ENCODE measurements at places on chromosomes 2 and 18.

GRCh38 chr2:81050580-81051095 lies 746.1 kb upstream of the LRRTM1 start:
- H3K27me3 ChIP-seq, result no peaks in the 10 kb centered on the region
- H3K36me3 ChIP-seq, result no peaks in the 10 kb centered on the region
- no peak for DNase-seq
- no peaks in the 10 kb centered on the region for H3K4me1 ChIP-seq

DNA sequence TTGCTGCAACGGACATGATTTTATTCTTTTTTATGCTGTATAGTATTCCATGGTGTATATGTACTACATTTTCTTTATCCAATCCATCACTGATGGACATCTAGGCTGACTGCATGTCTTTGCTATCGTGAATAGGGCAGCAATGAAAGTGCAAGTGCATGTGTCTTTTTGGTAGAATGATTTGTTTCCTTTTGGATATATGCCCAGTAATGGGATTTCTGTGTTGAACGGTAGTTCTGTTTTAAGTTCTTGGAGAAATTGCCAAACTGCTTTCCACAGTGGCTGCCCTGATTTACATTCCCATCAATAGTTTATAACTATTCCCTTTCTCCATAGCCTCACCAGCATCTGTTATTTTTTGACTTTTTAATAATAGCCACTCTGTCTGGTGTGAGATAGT lies 99.7 kb upstream of the CRIM1 start:
- H3K27ac ChIP-seq, result no peak overlapping the region
- H3K36me3 ChIP-seq, result no peaks in the 10 kb centered on the region
- no peak for DNase-seq
- H3K4me3 ChIP-seq, result no peak overlapping the region
- no peaks in the 10 kb centered on the region for H3K4me1 ChIP-seq

GRCh38 chr2:149313512-149313972 lies 16.8 kb upstream of the LYPD6 start:
- H3K27ac ChIP-seq, result no peak overlapping the region
- no peak overlapping the region for H3K4me3 ChIP-seq
- peaks cover 29% of the 10 kb centered on the region for H3K27me3 ChIP-seq
- no peaks in the 10 kb centered on the region for H3K36me3 ChIP-seq
- H3K4me1 ChIP-seq, result no peaks in the 10 kb centered on the region

DNA sequence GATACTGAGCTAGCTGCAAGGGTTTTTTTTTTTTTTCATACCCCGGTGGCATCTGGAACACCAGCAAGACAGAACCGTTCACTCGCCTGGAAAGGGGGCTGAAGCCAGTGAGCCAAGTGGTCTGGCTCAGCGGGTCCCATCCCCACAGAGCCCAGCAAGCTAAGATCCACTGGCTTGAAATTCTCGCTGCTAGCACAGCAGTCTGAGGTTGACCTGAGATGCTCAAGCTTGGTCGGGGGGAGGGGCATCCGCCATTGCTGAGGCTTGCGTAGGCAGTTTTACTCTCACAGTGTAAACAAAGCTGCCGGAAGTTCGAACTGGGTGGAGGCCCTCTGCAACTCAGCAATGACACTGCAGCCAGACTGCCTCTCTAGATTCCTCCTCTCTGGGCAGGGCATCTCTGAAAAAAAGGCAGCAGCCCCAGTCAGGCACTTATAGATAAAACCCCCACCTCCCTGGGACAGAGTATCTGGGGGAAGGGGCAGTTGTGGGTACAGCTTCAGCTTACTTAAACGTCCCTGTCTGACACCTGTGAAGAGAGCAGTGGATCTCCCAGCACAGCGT lies 5.1 kb upstream of the MIB1 start:
- peak; percentile 44 for DNase-seq
- no peaks in the 10 kb centered on the region for H3K36me3 ChIP-seq
- H3K4me1 ChIP-seq, result peaks cover 8% of the 10 kb centered on the region
- no peaks in the 10 kb centered on the region for H3K27me3 ChIP-seq
- H3K27ac ChIP-seq, result no peak overlapping the region

- H3K4me1 ChIP-seq, result peaks cover 24% of the 10 kb centered on the region
- DNase-seq, result peak; percentile 79
- H3K27ac ChIP-seq, result no peak overlapping the region
Measured at GRCh38 chr2:240138254-240138984, 2.0 kb downstream of the OTOS start.

DNA sequence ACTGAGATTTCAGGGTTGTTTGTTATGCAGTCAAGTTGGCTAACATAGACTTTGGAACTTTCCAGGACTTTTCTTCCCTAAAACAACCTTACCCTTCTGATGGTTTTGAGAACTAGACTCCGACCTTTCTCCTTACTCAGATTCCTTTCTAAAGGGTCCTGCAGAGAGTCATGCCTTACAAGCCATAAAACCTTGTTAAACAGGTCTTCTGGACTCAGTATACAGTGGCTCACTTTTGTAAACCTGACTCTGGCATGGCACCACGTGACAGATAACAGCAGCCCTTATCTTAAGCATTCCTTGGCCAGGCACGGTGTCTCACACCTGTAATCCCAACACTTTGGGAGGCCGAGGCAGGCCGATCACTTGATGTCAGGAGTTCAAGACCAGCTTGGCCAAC lies 253.2 kb upstream of the RAB6C start:
- no peaks in the 10 kb centered on the region for H3K36me3 ChIP-seq
- DNase-seq, result no peak
- H3K4me1 ChIP-seq, result no peaks in the 10 kb centered on the region

DNA sequence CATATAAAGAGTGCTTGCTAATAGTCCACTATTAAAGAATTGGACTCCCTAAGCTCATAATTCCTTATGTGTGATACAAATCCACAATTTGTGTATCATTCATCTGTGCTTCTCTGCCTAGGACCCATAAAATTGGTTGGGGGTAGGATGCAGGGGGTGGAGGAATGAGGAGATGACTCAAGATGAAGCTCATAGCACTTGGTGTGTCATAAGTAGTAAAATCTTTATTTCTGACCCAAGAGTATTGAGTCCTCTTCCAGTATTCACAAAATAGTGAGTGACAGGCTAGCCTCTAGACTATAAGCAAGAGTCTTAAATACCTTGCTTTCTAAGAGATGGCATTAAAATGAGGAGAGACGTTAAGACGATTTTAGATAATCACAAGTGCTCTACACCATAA lies 390.9 kb upstream of the CDH19 start:
- no peaks in the 10 kb centered on the region for H3K27me3 ChIP-seq
- H3K4me3 ChIP-seq, result no peak overlapping the region
- DNase-seq, result peak; percentile 65
- H3K36me3 ChIP-seq, result no peaks in the 10 kb centered on the region
- peaks cover 24% of the 10 kb centered on the region for H3K4me1 ChIP-seq

DNA sequence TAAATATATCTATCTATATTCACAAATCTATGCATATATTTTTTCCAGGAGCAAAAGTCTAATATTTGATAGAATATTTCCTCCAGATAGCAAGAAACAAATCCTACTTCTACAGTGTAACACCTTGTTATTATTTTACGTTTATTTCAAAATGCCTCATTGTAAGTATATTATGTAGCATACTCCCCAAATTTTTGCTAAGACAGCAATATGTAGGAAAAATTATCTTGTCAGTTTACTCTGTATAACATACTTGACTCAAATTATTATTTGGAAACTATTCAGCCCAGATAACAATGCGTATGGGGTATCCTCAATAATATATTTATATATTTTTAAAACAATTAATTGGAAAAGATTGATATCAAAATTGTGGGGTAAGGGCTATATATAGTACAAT lies 313.2 kb downstream of the NR4A2 start:
- H3K4me3 ChIP-seq, result no peak overlapping the region
- peaks cover 11% of the 10 kb centered on the region for H3K4me1 ChIP-seq
- H3K27ac ChIP-seq, result no peak overlapping the region
- no peaks in the 10 kb centered on the region for H3K27me3 ChIP-seq

DNA sequence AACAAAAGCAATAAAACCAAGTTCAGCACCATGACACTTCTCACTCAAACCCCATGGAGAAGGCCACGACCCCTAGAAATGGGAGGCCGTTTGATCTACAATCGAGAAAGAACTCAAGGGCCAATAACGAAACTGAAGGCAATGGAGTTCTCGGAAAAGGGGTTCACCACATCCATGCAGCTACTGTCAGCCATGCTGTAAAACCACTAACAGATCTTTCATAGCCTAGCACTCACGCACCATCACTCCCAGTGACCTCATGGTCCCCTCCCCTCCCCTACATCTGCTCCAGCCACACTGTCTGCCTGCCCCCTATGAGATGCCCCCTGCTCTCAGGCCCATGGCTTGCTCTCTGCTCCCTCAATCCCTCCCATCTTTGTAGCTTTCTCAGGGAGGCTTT lies 135.3 kb downstream of the TMEM163 start:
- no peaks in the 10 kb centered on the region for H3K27me3 ChIP-seq
- no peaks in the 10 kb centered on the region for H3K4me1 ChIP-seq
- no peaks in the 10 kb centered on the region for H3K36me3 ChIP-seq
- H3K4me3 ChIP-seq, result no peak overlapping the region
- no peak for DNase-seq

Measured in PC-3 (cell line).